Progenitor cell of endocrine pancreas (in vitro differentiated cells): ENCODE measurements at places on chromosomes 7 and 10. TPM values are rescaled to one million over a fixed set of nuclear protein-coding genes. Genes with fewer than 3 reads are reported as not detected.
A peak's percentile ranks its signal among the peaks of the same experiment; 100 is the strongest.

GRCh38 chr10:11683529-11684320 lies 58.5 kb upstream of the ECHDC3 start:
- no peak for DNase-seq
- no peak overlapping the region for H3K27ac ChIP-seq
- peaks cover 18% of the 10 kb centered on the region for H3K27me3 ChIP-seq

DNA sequence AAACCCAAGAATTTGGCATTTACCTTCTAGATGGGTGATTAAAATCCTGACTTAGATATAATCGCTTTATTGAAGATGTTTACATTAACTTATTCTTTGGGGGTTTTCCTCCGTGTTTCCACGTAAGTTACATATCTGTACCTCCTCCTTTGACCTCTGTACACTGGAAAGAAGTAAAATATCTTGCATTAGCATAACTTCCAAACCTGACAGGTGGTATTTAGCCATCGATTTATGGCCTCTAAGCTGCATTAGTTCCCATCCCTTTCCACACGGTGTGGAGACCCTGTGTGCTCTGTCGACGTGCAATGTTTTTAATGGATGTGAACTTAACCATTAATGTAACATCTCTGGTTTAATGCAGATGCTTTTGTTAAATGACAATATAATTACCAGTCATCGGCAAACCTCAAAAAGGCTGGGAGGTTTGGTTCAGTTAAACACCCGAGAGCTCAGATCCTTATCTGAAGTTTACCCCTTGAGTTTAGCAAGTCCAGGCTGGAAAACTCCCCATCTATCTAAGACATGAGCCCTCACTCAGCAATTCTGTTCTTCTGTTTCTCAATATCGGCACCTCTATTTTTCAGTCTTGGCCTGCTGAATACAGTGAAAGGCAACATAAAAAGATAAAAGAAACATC lies 295.2 kb downstream of the GATA3 start:
- no peaks in the 10 kb centered on the region for H3K36me3 ChIP-seq
- no peak overlapping the region for H3K4me3 ChIP-seq
- peaks cover 2% of the 10 kb centered on the region for H3K4me1 ChIP-seq
- peaks cover 58% of the 10 kb centered on the region for H3K27me3 ChIP-seq
- no peak overlapping the region for H3K27ac ChIP-seq

DNA sequence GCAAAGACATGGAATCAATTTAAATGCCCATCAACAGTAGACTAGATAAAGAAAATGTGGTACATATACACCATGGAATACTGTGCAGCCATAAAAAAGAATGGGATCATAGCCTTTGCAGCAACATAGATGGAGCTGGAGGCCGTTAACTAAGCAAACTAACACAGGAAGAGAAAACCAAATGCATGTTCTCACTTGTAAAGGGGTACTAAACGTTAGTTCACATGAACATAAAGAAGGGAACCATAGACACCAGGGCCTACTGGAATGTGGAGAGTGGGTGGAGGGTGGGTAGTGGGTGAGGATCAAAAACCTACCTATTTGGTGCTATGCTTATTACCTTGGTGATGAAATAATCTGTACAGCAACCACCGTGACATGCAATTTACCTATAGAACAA lies 78.4 kb upstream of the GSDME start:
- H3K27me3 ChIP-seq: no peaks in the 10 kb centered on the region
- no peak for DNase-seq
- H3K4me1 ChIP-seq: no peaks in the 10 kb centered on the region
- H3K27ac ChIP-seq: no peak overlapping the region
- no peak overlapping the region for H3K4me3 ChIP-seq

GRCh38 chr7:123580406-123581161 lies 21.0 kb upstream of the ASB15 start:
- H3K36me3 ChIP-seq: no peaks in the 10 kb centered on the region
- DNase-seq: no peak
- no peaks in the 10 kb centered on the region for H3K27me3 ChIP-seq
- no peak overlapping the region for H3K4me3 ChIP-seq
- no peak overlapping the region for H3K27ac ChIP-seq

DNA sequence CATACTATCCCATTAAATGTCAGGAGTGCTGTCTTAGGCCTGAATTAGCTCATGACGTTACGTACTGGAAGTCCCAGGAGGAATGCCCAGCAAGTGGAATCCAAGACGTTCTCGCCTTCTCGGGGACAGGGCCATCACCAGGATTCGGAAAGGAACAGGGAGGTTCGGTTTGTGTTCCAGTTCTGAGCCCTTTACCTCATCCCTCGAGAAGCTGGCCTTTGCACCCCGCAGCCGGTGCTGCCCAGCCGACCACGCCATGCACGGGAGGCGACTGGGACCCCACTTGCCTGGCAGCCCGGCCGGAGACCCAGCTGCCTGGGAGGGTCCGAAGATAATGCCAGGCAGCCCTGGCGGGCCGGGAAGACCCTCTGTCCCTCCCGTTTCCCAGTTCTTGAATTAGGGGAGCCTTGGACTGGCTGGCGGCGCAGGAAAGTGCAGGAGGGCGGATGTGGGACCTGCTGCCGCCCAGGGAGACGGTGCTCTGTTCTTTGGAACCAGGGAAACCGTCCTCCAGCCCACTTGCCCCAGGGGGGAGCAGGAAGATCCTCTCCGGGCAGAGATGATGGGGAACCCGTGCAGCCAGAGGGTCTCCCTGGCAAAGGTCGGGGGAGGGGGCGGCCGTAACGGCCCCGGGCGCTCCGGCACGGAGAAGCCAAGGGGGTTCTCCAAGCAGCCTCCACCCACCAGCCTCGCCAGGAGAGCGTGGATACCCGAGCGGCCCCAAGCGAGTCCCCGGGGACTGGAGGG lies 671 bp upstream of the CHST3 start:
- peak overlapping the region; percentile 87 for H3K27ac ChIP-seq
- H3K4me1 ChIP-seq: peaks cover 33% of the 10 kb centered on the region
- DNase-seq: no peak
- H3K36me3 ChIP-seq: peaks cover 4% of the 10 kb centered on the region
- peak overlapping the region; percentile 90 for H3K4me3 ChIP-seq

GRCh38 chr7:125459038-125459437 lies 529.4 kb upstream of the POT1 start:
- no peak overlapping the region for H3K4me3 ChIP-seq
- H3K36me3 ChIP-seq: no peaks in the 10 kb centered on the region
- no peaks in the 10 kb centered on the region for H3K4me1 ChIP-seq
- H3K27me3 ChIP-seq: no peaks in the 10 kb centered on the region
- no peak for DNase-seq

GRCh38 chr10:132196178-132197113 lies 9.7 kb downstream of the DPYSL4 start:
- no peak overlapping the region for H3K4me3 ChIP-seq
- H3K27ac ChIP-seq: no peak overlapping the region
- H3K36me3 ChIP-seq: peaks cover 3% of the 10 kb centered on the region
- no peaks in the 10 kb centered on the region for H3K4me1 ChIP-seq
- no peak for DNase-seq
- H3K27me3 ChIP-seq: no peaks in the 10 kb centered on the region

- H3K27ac ChIP-seq: no peak overlapping the region
- H3K4me1 ChIP-seq: no peaks in the 10 kb centered on the region
- peaks cover 3% of the 10 kb centered on the region for H3K36me3 ChIP-seq
- H3K27me3 ChIP-seq: no peaks in the 10 kb centered on the region
Observed at GRCh38 chr7:158616050-158616449, 28.4 kb upstream of the PTPRN2 start.

DNA sequence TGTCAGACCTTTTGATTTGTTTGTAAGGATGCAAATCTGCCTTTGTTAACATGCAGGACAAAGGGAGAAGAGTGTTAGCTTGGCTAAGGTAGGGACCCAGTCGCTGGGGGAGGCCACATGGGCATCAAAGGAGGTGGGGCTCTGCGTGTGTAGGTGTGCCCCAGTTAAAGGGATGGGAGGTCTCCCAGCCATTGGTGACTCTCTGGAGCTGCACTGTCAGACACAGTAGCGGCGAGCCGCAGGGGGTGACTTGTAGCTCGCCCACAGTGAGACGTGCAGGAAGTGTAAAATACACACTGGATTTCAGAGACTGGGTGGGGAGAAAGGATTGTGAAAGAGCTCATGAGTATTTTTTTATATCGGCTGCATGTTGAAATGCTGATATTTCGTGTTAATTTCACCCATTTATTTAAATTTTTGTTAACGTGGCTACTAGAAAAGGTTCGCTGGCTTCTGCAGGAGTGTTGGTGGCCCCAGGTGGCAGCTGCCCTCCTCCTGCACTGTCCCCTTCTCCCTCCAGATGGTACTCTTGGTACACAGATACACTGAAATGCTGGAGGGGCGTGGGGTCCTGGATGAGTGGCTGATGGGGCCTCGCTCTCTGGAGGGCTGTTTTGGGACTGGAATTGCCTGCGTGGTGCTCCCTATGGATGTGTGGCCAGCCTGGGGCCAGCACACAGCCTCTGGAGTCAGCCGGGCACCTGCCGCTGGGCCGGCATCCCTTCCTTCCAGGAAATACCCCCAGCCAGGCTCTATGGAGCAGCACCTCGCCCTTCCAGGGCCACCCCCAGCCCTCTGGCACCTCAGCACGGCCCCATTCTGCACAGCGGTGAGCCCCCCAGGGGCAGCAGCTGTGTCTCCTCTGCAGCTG lies 59.2 kb downstream of the LHPP start:
- H3K27me3 ChIP-seq: peaks cover 30% of the 10 kb centered on the region
- peaks cover 14% of the 10 kb centered on the region for H3K4me1 ChIP-seq
- peaks cover 1% of the 10 kb centered on the region for H3K36me3 ChIP-seq
- no peak overlapping the region for H3K27ac ChIP-seq

- peaks cover 24% of the 10 kb centered on the region for H3K36me3 ChIP-seq
- H3K27ac ChIP-seq: peak overlapping the region; percentile 17
- H3K4me1 ChIP-seq: peaks cover 43% of the 10 kb centered on the region
- no peak overlapping the region for H3K4me3 ChIP-seq
- no peaks in the 10 kb centered on the region for H3K27me3 ChIP-seq
Observed at GRCh38 chr10:70849582-70850016, 33.9 kb downstream of the SGPL1 start.

DNA sequence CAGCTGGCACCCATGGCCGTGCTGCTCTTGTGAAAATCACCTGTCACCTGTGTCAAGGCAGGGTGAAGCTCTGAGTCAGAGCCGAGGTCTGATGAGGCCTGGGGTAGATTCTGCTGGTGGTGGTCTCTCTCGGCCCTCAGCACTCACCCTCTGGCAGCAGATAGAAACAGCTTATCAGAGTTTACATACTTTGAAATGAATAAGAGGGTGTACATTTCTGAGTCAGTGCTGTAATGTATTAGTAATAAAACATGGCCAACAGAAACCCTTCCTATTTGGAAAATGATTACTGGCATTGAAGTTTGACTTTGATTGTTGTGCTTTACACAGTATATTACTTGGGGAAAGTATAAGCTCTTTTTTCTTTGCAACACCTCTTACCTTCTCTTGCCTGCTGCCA lies 228.8 kb downstream of the SNX10 start:
- no peak overlapping the region for H3K4me3 ChIP-seq
- H3K4me1 ChIP-seq: peaks cover 2% of the 10 kb centered on the region
- peaks cover 8% of the 10 kb centered on the region for H3K27me3 ChIP-seq
- no peak overlapping the region for H3K27ac ChIP-seq

DNA sequence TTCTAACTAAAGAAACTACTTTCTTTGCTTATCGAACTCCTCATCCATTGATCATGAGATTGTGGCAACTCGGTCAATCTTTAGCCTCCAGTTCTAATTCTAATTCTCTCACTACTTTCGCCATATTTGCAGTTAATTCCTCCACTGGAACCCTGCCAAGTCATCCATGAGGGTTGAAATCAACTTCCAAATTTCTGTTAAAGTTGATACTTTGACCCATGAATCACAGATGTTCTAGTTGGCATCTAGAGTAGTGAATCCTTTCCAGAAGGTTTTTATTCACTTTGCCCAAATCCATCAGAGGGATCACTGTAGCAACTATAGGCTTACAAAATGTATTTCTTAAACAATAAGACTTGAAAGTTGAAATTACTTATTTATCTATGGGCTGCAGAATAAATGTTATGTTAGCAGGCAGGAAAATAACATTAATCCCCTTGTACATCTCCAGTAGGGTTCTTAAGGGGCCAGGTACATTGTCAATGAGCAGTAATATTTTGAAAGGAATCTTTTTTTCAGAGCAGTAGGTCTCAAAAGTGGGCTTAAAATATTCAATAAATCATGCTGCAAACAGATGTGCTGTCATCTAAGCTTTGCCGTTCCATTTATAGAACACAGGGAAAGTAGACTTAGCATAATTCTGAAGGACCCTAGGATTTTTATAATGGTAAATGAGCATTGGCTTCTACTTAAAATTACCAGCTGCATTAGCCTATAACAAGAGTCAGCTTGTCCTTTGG lies 39.4 kb downstream of the CCDC71L start:
- no peak overlapping the region for H3K27ac ChIP-seq
- no peaks in the 10 kb centered on the region for H3K27me3 ChIP-seq
- H3K4me3 ChIP-seq: no peak overlapping the region
- peaks cover 7% of the 10 kb centered on the region for H3K4me1 ChIP-seq
- no peak for DNase-seq
- no peaks in the 10 kb centered on the region for H3K36me3 ChIP-seq

DNA sequence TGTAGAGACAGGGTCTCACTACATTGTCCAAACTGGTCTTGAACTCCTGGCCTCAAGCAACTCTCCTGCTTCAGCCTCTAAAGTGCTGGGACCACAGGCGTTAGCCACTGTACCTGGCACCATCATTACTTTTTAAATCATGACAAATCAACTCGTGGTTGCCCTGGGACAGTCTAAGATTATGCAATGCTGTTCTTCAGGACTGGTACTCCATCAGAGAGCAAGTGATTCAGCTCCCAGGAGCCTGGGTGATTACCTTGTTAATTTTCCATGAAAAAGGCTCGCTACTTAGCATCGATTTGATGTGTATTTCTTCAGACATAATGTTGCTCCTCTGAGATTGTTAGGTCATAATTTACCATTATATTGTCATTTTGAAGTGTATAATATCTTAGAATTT lies 158.9 kb upstream of the STEAP4 start:
- H3K36me3 ChIP-seq: no peaks in the 10 kb centered on the region
- no peak overlapping the region for H3K27ac ChIP-seq
- no peak overlapping the region for H3K4me3 ChIP-seq
- H3K27me3 ChIP-seq: no peaks in the 10 kb centered on the region
- DNase-seq: no peak

The FAM25C gene
- not detected in 2 replicates for total RNA-seq

The CPA4 gene
- 4.9 and 5.1 TPM in 2 replicates for total RNA-seq

The CD36 gene
- total RNA-seq: 7.2 and 7.7 TPM in 2 replicates

The SLIT1 gene
- total RNA-seq: 23.8 and 25.5 TPM in 2 replicates

The CPED1 gene
- 0.80 and 1.1 TPM in 2 replicates for total RNA-seq

The PAX2 gene
- total RNA-seq: not detected in 2 replicates

The A1CF gene
- 29.5 and 29.9 TPM in 2 replicates for total RNA-seq

The RBM20 gene
- total RNA-seq: 1.5 and 2.7 TPM in 2 replicates

The AMPH gene
- total RNA-seq: 1.8 and 1.9 TPM in 2 replicates

The CPVL gene
- total RNA-seq: 22.1 and 23.1 TPM in 2 replicates
